NCI-H1417 treated with DMSO at 0.1 percent for 48 hours (cell line): ENCODE measurements at places on chromosomes 6 and 20.

DNA sequence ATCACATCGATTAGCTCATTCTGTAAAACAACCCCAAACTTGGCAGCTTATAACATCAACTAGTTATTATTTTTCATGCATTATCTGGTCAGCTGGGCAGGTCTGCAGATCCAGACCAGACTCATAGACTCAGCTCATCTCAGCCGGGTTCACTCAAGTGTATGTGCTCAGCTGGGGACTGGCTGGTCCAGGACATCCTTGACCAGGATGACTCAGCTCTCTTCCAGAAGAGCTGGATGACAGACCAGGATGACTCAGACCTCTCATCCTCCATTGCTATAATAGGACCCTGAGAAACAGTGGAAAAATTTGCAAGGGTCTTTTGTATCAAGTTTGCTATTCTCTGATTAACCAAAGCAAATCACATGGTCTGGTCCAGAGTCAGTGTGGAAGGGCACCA lies 312.5 kb upstream of the PLCB4 start:
- no peak for DNase-seq

DNA sequence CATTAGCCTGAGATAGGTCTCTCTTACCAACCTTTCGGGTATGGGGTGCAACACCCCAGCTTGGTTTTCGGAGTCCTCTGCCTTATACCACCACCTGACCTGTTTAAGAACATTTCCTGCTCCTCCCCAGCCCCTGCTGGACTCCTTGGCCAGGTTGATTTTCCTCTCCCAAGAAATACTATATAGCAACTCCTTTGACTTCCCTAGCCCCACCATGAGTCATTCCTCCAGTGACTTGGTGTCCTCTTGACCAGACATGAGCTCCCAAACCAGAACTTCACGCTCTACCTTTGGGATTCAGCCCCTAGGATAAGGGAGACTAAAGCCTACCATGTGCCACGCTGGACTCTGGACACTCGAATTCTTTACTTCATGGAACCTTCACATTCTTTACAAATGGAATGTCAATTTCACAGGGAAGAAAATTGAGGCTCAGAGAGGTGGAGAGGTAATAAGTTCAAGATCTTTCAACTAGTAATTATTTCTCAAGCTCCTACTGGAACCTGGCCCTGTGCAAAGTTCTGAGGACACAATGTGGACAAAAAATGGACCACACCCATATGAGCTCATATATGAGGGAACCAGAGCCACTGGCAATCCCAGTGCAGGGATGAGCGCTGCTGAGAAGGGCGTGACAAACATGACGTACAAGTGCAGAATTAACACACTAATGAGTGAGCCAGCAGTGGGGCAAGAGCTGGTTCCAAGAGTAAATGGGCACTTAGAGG lies 48.2 kb downstream of the SIRPA start:
- no peak for DNase-seq

DNA sequence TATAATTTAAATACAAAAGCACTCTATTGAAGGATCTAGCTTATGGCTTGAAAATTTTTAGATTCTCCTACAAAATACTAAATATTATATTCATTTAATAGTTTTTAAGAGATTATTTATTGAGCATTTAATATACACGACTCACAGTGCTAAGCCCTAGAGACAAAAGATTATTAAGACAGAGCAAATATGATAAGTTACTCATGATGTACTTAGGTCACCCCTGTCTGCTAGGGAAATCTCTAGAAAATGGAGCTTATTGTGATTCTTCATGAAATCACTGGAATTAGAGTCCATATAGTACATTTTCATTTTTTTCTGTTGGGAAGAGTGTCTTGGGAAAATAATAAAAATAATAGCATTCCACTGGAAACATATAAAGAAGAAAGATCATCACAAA lies 37.8 kb downstream of the BEND6 start:
- no peak for DNase-seq

- no peak for DNase-seq
Observed at GRCh38 chr20:3818155-3819151, 1.9 kb upstream of the AP5S1 start.

- no peak for DNase-seq
Observed at GRCh38 chr6:45494416-45495135, 116.8 kb upstream of the SUPT3H start.
